ENCODE measurements at places on chromosomes 16 and 17.

GRCh38 chr16:10405386-10405939, 19.6 kb downstream of the ATF7IP2 start:
- no peak for DNase-seq

- DNase-seq, result no peak
These were observed 5.7 kb upstream of the KCNJ12 start for GRCh38 chr17:21370430-21370829.

DNA sequence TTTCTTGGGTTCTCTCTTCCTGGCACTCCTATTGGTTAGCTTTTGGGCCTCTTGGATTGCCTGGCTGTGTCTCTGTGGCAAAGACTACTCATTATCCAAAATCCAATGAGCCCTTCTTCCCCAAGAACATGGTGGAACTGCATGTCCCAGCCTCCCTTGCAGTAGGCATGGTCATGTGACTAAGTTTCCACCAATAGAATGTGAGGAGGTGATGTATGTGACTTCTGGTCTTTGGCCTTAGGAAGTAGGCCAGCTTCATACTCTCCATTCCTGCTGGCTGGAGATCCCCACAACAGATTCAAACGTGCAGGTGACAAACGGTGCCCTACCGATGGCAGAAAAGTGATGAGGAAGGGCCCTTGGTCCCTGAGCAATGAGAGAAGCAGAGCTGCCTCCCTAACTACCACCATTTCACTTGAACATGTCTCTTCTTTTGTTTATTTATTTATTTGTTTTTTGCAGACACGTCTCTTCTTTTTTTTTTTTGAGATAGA, 17.3 kb upstream of the SPN start:
- DNase-seq, result peak; percentile 82

DNA sequence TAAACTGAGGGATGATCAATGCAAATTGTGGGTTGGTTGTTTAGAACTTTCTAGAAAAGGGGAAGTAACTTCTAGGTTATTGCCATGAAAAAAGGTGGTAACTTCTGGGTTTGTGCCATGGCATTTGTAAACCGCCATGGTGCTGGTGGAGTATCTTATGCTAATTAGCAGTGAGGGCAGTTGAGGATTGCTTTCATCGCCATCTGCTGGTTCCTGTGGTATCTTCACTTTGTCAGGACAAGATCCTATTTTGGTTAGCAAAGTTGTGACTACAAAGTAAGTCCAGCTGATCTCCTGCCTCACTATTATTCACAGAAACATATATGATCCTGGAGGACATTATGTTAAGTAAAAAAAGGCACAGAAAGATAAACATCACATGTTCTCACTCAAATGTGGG, 1332.3 kb downstream of the CDH11 start:
- DNase-seq, result peak; percentile 70

- peak; percentile 58 for DNase-seq
These were observed 63.6 kb downstream of the SMG6 start for GRCh38 chr17:2239882-2240430.

DNA sequence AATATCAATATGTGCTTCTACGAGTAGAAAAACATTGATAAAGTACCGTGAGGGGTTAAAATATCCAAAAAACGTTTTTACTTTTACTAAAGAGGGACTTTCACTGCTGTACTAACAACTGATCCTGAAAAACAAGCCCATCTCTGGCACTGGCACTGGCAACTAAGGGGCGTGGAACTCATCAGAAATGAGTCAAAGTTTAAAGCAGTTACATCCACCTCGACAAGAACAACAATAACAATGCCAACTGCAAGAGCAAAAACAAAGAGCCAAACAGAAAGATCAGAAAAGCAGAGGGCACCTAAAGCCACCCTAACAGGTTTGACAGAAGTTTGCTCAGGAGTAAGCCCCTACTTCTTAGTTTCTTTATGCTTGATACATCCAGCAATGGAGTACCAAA, 13.1 kb downstream of the MBTPS1 start:
- no peak for DNase-seq

DNA sequence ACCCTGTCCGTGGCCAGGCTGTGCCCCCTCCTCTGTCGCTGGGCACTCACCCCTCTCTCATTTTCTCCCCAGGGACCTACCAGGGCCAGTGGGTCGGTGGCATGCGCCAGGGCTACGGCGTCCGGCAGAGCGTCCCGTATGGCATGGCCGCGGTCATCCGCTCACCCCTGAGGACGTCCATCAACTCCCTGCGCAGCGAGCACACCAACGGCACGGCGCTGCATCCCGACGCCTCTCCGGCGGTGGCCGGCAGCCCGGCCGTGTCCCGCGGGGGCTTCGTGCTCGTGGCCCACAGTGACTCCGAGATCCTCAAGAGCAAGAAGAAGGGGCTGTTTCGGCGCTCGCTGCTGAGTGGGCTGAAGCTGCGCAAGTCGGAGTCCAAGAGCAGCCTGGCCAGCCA, 41.9 kb downstream of the JPH3 start:
- DNase-seq, result no peak

DNA sequence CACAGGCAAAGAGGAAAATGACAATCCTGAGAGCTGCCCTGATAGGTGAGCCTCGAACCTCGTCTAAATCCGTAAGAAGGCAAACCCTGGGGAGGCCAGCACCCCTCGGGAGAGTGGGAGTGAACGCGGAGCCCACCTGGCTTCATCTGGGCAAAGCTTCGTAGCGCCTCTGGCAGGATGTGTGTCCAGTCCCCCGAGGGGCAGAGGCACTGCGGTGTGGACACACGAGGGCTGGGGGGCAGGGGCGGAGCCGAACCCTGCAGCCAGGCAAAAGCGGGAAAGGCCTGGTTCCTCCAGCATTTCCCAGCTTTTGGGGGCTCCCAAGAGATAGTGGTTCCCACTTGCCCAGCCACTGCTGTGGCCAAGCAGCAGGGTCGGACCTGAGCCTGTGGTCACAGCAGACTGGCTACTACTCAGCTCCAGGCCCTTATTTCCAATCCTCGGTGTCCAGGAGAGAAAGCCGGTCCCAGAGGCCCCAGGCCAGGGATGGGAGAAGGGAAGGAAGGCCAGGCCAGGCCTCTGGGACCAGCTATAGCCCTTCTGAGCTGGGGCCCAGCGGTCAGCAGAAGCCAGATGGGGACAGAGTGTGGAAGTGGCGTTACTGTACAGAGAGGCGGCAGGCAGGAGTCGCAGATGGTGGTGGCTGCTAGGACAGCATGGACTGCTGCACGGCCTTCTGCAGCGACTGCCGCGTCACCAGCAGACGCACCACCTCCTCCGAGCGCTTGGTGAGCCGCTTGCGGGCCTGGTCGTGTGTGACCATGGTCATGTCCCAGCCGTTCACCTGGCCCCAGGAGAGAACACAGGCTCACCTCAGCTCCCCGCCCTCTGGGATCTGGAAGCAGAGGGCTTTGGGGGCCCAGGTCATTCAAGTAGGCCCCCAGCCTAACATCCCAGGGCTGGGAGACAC, 5.0 kb downstream of the TAX1BP3 start:
- no peak for DNase-seq

DNA sequence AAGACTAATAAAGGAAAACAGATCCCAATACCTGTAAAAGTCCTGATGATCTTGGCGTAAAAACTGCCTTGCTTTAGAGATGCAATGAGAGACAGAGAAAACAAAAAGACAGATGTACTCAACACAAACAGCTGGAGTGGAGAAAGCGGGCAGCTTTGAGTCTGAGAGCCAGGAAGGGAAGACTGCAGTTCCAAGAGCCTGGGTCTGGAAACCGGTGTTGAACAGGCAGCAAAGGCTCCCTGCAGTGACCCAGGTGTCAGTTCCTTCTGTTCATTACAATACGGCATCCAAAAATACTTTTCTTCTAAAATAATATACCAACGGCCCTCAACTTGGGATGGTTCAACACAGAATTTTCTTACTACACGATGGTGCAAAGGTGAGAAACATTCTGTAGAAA, 29.6 kb downstream of the VPS53 start:
- DNase-seq, result no peak
